ENCODE measurements at places on chromosomes 2 and 18.
A peak's percentile ranks its signal among the peaks of the same experiment; 100 is the strongest.

DNA sequence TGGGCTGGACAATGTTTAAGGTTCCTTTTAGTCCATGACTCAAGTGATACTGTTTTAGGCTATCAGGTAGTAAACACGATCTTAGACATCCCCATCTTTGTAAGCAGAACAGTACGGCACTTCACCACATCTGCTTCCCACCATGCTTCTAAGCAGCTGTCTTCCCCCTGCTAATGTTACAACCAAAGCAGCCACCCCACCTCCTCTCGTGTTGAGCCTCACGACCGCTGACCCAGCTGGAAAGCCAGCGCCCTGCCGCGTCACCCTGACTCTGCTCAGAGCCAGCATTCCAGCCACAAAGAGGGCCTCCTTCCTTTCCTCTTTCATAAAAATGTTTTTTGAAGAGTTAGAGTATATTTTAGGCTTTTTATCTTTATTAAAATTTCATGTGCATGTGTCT is 9.4 kb downstream of the MTERF4 start:
- DNase-seq: no peak

DNA sequence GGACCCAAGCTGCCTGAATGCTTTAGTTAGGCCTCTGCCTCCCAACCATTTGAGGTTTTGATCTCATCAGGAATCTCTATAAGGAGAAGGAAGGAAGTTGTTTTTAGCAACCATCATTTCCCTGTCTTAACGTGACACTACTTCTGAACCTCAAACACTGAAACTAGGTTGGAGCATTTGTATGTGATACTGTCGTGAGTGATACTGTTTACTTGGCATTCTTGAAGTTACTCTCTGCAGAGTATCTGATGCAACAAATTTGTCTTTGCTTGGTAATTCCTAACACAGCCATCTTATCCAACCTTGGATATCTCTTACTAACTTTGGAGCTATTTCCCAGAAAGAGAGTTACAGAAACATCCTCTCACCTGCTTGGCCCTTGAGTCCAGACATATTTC is 22.1 kb downstream of the TTLL4 start:
- no peak for DNase-seq

DNA sequence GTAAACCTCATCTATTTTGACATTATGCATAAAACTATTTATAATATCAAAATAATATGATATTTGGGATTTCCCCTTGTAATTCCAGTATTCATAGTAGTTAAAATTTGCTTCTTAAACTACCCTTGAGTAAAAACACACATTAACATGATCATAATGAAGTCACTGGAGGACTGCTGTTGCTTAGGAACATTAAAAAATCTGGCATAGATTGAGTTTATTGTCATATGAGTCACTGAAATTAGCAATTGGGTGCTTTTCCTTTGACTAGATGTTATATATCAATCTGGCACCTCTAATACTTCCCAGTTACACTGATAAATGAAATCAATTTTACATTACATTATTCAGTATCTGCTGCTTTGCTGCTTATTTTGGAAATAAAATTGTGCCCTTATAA is 57.0 kb upstream of the ZC3H15 start:
- no peak for DNase-seq

DNA sequence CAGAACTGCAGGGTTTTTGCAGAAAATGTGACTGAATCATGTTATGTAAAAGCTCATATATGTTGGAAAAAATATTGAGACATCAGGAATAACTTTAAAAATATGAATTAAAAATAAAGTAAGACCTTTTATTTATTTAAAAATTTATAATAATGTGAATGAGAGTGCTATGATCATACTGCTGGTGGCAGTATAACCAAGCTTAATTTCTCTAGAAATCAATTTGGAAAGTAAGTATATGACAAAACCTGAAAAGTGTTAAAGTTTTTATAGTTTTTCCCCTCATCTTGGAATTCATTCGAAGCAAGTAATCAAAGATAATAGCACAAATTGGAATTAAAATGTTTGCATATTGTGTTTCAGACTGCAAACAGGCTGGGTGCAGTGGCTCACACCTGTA is 7.5 kb downstream of the SLC39A10 start:
- no peak for DNase-seq

DNA sequence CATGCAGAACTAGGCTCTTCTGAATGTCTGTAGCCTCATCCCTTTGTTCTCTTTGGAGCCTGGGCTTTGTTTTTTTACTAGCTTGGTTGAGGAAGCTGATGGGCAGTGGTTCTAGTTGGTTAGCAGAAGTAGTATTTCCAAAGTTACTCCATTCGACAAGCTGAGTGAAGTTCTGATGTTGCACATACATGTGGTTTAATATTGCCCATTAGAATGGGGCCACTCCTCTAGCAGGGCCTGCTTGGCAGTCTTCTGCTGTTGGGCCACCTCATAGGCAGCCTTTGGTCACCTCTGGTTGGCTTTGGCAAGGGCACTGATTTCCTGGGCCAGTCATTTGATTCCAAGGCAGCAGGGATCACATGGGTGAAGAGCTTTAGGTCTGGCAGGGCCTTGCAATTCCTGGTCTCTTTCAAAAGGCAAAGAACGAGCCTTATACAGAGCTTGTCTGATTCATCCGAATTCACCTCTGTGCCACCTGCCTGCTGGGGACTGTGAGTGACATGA is 2.5 kb downstream of the RPIA start:
- DNase-seq: no peak

DNA sequence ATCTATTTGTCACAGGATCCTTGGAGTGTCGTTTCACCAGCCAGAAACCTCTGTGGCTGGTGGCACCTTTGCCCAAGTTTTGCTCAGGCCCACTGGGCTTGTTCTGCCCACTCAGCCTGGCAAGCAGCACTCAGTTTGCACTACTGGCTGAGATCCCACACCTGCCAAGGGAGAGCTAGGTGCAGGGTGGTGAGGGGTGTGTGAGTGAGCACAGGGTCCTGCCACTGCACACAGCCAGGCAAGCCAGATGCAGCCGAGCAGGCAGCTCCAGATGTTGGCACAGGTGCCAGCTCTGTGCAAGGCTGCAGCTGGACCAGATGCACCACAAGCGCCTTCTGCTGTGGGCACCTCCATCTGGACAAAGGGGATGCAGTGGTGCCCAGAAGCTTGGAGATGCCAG is 281.7 kb upstream of the UBE2E3 start:
- DNase-seq: no peak

- DNase-seq: no peak
These were observed 66.7 kb upstream of the RMDN2 start for GRCh38 chr2:37858400-37858711.

GRCh38 chr2:199019898-199020507 is 437.7 kb downstream of the SATB2 start:
- no peak for DNase-seq

DNA sequence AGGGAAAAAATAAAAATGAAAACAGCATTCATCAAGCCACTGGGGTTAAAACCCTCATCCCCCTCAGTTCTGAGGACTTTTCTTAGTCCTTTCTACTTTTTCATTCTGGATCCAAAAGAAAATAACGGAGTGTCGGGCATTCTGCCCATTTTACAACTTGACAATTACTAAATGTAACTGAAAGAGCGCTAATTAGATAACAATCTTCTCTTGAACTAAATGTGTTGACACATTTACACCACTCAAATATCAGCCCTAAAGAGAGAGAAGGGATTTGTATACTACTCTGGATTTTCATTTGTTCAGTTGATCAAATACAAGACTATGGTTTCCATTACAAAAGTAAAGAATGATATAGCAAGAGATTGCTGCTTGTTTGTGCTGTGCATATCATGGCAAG is 27.5 kb downstream of the ABCA12 start:
- no peak for DNase-seq

GRCh38 chr2:70094978-70095719 is 7.9 kb downstream of the PCBP1 start:
- DNase-seq: peak; percentile 89

DNA sequence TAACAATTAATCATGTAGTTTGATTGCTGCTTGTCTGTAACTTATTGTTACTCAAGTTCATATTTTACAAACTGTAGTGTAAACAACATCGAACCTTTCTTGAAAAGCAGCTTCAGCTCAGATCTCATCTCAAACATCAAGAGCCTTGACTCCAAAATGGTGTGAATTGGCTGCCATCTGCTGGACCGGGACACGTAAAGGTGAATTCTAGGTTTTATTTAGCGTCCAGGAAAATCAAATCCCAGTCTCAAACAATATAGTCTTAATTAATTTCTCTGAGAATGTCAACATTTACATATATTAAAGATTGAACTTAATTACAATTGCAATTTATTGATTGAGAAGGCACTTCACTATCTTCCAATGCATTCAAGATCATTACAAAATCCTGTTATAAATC is 453.0 kb downstream of the GALR1 start:
- DNase-seq: no peak

DNA sequence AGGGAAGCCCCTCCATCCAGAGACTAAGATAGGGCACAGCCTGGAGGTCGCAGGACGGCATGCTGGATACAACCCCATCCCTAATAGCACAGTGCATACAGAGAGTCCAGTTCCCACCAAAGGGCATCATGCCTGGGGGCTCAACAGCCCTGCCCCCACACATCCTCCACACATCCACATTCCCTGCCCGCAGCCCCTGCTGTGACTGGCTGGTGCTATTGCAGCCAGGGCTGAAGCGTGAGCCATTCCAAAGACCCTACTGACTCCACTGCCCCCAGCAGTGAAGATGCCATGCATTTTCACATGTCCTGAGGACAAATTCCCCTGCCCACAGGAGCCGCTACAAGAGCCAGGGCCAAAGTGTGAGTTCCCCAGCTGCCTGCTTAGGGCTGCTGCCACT is 641.6 kb downstream of the METTL4 start:
- no peak for DNase-seq

- no peak for DNase-seq
These were observed 950 bp downstream of the KLHL30 start for GRCh38 chr2:238139196-238140039.

DNA sequence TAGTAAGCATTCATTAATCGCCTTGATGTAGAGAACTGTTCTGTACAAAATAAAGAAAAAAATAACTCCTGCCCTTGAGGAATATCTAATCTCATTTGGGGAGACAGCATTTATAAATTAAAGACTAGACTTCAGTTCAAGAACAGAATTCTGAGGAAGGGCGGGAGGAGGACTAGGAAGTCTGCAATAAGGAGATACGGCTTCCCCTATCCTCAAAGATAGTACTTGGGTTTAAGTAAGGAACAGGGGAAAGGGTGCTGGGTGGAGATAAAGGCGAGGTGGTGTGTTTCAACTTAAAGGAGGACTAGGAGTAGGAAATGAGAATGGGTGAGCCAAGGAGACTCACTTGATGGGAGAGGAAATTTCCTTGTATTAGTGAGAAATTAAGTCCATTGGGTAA is 121.9 kb upstream of the MSTN start:
- peak; percentile 24 for DNase-seq

DNA sequence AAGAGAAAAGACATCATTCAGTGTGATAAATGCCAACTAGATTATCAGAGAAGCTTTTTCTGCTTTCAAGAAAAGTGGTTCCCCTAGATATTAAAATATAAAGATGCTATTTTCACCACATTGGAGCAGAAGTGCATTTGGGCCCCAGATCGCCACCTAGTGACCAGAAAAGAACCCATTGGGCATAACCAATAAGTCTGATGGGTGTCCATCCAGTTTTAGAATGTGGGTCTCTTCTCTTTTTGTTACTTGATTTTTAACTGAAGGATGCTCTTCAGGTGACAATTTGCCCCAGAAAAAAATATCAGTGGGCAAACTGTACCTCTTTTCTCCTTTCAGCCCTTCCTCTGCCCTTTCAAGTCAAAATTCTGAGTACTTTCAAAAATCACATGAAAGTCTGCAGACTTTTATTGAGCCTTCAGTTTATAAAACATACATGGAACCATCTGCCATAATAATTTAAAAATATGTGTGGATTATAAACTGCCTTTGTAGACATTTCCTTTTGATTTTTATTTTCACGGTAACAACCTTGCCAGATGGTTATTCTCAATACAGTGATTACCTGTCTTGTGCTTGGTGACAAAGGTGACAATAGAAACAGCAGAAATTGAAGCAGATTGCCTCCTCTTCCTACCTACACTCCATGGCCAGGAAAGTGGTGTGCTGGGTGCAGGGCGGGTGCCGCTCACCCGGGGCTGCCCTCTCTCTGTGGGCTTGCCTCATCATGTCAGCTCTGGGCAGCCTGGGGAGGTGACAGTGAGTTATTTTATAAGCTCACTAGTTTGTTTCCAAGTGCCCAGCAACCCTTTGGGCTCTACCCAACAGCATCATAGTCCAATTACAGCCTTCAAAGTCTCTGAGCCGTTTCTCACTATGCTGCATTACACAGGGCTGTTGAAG is 124.5 kb downstream of the DCDC2C start:
- DNase-seq: peak; percentile 4

GRCh38 chr2:238694136-238694755 is 153.6 kb upstream of the TWIST2 start:
- DNase-seq: no peak

DNA sequence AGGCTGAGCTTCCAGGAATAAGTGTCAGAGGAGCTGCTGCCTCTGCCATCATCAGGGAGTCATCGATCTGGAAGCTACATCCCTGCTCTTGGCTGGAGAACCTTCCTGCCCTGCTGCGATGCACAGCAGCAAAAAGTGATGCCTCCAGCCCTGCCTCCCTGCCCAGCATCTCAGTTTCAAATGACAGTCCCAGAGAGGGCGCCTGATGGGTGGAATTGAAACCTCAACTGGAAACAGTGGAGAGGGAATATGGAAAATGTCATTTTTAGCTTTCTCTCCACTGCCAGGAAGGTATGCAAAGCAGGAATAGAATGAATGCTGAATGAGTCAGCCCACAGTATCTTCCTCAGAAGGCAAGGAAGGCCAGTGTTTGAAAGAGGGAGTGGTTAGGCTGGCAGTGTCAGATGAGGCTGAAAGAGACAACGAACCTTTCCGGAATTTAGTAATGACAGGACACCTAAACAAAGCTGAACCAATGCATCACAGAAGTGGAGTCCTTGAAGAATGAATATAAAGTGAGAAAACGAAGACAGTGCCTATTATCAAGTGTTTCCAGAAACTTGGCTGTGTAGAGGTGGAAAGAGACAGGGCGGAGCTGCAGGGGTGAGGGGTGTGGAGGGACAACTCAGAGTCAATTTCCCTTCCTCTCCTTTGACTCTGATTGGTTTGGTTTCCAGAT is 153.9 kb upstream of the NDUFV2 start:
- no peak for DNase-seq

GRCh38 chr2:37767046-37767445 is 95.6 kb upstream of the CDC42EP3 start:
- DNase-seq: no peak

GRCh38 chr18:13357289-13357688 is 138.7 kb downstream of the LDLRAD4 start:
- DNase-seq: no peak

GRCh38 chr2:30248791-30249190 is 17.5 kb downstream of the LBH start:
- DNase-seq: no peak

GRCh38 chr2:113116100-113116958 is 11.1 kb upstream of the IL1RN start:
- peak; percentile 76 for DNase-seq

GRCh38 chr18:79955302-79956075 is 4.0 kb upstream of the SLC66A2 start:
- no peak for DNase-seq

- DNase-seq: no peak
These were observed 161.4 kb downstream of the RPIA start for GRCh38 chr2:88852753-88853402.

- DNase-seq: no peak
These were observed 132.5 kb downstream of the OSR1 start for GRCh38 chr2:19225931-19226330.

- DNase-seq: no peak
These were observed 247.3 kb downstream of the LPIN1 start for GRCh38 chr2:11993749-11994148.
